ENCODE measurements at places on chromosomes 7 and 10. TPM values are rescaled to one million over a fixed set of nuclear protein-coding genes. Genes with fewer than 3 reads are reported as not detected.

The PHF14 gene
- total RNA-seq: 19.4 TPM

The HHEX gene
- total RNA-seq: 14.7 TPM

The PNLIPRP1 gene
- total RNA-seq: not detected

The GNGT1 gene
- not detected for total RNA-seq

The INSYN2A gene
- total RNA-seq: 1.4 TPM

The MDFIC gene
- 18.9 TPM for total RNA-seq

The ARHGEF35 gene
- 0.26 TPM for total RNA-seq

The TMEM229A gene
- total RNA-seq: not detected

The SPDYE9 gene
- not detected for total RNA-seq
